ENCODE measurements at places on chromosomes 1 and 21.
A peak's percentile ranks its signal among the peaks of the same experiment; 100 is the strongest.

- no peak for DNase-seq
Observed at GRCh38 chr1:81948495-81948894, 147.8 kb downstream of the ADGRL2 start.

DNA sequence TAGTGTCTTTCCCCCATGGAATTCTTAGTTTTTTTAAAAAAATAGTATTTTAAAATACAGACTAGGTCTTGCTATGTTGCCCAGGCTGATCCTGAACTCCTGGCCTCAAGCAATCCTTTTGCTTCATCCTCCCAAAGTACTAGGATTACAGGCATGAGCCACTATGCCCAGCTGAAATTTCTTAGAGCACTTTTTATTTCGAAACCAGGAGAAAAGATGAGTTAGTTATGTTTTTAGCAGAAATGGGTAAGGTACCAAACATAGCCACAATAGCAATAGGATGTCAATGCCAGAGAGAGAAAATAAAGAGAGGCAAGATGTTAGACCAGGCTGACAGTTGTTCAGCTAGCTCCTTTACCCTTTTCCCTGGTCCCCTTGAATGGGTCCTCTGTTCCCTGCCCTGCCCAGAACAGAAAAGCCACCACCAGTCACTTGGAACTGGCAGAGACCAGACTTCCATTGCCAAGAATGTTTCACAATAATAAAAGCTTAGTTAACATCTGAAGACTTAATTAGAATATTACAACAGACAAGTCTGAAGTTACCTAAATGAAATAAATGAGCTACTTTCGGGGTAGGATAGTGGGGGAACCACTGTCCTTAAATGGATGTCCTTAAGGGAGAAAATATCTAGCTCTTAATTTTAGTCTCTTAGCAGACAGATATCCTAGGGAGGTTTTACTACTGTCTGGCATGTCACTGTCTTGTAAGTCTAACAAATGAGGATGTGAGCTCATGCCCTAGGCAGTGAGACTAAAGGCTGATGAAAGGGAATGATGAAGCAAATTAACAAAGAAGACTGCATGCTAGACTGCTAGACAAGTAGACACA is 54.3 kb downstream of the ABL2 start:
- no peak for DNase-seq

- no peak for DNase-seq
Observed at GRCh38 chr1:164510435-164510834, 48.5 kb upstream of the PBX1 start.

DNA sequence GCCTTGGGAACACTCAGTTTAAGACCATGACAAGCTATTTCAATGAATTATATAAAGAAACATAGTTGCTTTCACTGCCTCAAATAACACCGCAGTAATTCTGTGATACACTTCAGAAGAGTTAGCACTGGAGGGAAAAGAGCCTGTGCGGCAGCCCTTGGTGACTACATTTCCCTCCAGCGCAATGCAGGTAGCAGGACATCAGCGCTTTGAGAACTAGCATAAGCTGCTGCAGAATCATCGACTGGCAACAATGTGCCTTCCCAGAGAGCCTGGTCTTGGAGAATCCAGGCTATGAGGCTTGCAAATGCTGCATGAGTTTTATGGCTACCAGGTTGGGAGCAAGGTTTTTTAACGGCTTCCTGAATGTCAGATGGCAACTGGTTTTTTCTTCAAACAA is 7.5 kb downstream of the NRIP1 start:
- no peak for DNase-seq

GRCh38 chr1:226064816-226065248 is 2.3 kb downstream of the H3-3A start:
- DNase-seq = no peak

DNA sequence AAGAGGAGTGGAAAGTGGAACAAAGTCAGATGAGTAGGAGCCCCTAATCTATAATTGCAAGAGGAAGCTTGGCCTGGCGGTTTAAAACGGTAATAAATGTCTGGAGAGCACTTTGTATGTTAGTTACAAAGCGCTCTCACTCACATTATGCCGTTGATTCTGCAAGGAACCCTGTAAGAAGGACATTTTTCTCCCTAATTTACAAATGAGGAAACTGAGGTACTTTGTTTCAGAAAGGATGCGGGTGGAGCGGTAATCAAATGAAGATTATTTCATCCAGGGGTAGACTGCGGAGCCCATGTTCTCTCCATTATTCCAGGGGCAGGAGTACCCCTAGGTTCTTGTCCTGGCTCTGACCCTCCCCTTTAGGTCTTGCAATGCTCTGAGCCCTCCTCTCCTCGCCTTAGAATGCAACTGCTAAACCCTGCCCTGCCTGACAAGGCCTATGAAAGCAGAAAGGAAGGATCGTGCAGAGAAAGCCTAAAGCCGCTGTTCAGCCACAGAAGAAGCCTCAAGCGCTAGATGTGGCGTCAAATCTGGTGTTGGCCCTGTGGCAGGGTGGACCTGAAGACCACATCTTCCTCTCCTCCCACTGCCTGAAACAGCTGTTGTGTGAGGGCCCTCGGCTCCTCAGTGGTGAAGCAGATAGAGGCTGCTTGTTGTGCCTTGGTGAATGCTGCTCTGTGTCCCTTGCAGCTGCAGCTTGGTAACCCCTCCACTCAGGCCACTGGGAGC is 588 bp upstream of the PACC1 start:
- no peak for DNase-seq

- no peak for DNase-seq
Observed at GRCh38 chr1:224615861-224616755, at the start of gene CNIH3. TSS of gene CNIH3 (plus strand) at chr1:224616317. CDS start at chr1:224617175, 858 bp downstream.

DNA sequence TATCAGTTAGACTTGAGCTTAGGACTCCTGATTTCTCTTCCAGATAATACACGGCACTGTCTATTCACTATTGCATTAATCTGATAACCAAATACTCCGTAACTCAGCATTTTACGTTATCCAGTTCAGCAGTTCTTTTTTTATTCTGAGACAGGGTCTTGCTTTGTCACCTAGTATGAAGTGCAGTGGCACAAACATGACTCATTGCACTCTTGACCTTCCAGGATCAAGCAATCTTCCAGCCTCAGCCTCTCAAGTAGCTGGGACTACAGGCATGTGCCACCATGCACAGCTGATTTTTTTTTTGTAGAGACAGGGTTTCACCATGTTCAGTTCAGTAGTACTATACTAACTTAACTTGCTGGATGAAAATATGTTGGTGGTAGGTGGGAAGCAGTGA is 156.4 kb downstream of the PATJ start:
- DNase-seq = no peak

DNA sequence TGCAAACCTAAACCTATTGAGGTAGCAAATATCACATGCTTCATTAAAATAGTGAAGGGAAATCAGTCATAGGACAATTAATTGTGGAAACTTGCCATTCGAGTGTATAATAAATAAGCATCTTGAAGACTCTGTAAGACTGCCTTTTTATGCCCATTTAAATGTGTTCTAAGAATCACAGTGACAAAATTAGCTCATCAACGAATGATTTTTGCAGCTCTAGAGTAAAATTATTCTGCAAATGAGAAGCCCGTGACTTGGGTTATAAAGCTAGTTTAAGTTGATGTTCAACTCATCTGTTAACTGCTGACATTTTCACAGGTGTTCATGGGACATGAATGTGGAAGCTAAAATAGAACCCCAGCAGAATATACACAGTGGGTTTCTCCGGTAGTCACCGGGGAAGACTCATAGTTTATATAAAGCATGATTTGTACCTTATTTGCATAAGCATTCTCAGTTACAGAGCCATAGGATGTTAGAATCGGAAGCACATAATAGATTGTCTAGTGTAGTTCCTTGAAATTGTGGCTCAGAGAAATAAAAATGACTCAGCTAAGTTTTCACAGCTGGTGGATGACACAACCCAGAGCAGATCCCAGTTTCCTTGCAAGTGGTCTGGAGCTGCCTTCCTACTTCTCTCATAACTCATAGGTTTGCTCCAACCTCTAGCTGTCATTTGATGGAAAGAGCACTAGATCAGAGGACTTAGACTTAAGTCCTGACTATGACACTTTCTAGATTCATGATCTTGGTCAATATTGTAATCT is 107.3 kb downstream of the UCHL5 start:
- no peak for DNase-seq

DNA sequence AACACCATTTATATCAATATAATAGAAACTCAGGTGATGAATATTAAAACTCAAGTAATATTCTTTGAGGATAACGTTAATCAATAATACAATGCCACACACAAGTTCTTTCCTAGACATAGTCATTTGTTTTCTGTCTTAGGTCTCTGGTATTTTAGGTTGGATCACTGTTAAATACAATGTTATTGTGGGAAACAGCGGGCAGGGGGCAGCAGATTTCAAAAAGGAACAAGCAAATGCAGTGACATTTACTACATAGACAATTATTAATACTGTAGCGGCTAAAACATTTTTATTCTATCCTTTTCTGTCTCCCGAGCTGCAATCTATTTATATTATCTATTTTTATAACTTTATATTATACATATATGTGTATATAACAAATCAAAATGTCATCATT is 186.4 kb upstream of the ZNHIT6 start:
- DNase-seq = no peak

GRCh38 chr1:226625326-226625725 is 76.8 kb downstream of the STUM start:
- no peak for DNase-seq

- DNase-seq = no peak
Observed at GRCh38 chr21:16504766-16505165, 775.0 kb downstream of the USP25 start.

- no peak for DNase-seq
Observed at GRCh38 chr1:167099851-167100250, 6.0 kb downstream of the STYXL2 start.

DNA sequence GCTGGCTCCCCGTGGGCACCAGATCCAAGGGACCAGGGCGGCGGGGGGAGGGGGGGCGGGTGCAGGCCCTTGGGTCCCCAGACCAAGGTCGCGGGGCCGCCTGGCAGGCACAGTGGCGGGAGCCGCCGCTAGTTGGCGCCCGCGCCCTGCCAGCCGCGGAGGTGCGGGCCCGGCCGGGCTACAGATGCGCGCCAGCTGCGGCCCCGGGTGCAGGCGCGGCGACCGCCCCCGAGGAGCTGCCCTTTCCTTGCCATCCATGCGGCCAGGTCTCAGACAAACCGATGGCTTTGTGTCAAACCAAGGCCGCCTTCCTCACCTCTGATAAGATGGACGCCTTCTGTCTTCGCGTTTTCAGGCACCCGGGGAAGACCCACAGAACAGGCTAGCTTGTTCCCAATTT is 2.2 kb upstream of the RUNX3 start:
- no peak for DNase-seq

DNA sequence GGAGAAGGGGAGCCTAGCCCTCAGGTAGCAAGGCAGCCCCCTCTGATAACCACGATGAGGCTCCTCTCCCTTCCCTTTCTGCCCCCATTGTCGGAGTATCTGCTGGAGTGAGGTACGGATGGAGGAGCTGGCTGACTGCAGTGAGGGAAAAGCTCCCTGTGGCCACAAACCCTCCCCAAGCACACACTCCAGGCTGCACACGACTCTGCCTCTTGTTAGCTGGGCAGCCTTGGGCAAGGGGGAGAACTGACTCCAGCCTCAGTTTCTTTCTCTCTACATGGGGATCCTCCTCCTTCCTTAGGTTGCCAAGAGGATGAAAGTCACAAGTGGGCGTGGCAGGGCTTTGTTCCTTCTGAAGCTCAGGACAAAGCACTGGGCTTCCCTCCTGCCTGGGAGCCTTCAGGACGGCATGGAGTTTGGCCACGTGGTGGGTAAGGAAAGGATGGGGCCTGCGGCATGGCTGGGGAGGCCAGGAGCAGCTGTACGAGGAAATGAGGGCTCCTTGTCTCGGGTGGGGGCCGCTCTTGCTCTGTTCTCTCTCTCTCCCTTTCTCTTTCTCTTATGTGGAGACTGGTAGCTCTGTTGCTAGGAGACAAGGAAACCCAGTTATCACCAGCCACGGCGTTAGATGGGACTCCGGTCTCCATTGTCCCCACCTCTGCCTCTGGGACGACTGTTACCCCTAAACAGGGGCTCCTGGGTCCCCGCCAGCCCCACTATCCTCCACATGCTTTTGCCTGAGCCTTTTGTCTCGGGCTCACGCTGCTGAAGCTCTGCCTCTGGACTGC is 39.7 kb downstream of the LRP8 start:
- no peak for DNase-seq

GRCh38 chr1:33180226-33180910 is 1.5 kb downstream of the TRIM62 start:
- DNase-seq = peak; percentile 49

DNA sequence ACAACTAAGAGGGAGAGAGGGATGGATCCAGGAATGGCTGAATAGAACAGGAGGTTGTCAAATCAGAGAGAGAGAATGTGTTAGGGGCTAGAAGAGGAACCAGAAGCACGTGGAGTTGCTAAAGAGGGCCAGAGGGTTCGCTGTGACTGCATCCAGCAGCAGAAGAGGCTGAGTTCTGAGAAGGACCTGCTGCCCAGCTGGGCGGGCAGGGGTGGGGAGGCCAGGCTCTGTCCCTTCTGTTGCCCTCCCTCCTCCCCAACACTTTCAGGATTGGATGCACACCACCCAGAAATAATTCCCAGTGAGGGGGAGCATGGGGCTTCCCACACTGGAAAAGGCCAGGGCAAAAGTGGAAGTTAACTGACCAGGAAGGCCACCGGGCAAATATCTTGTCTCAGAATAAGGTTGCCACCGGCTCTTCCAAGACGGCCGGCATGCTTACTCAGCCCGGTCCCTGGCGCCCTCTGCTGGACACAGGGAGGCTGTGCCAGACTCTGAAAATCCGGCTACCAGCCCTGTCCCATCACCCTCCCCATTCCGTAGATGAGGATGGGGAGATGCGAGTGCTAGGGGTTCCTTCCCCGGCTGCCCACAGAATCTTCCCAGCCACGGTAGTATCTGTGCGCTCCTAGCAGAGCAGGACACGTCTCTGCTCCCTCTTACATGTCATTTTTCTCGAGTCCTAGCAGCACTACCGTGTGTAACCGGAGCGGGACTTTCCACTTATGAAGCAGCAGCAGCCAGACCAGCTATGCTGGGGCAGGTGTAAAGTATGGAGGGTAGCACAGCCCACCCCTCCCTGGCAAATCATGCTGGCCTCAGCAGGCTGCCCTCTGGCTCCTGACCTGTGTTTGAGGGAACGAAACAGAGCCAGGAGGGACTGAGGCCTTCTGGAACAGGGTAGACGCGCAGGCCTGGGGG is 46.8 kb upstream of the A3GALT2 start:
- DNase-seq = peak; percentile 72

DNA sequence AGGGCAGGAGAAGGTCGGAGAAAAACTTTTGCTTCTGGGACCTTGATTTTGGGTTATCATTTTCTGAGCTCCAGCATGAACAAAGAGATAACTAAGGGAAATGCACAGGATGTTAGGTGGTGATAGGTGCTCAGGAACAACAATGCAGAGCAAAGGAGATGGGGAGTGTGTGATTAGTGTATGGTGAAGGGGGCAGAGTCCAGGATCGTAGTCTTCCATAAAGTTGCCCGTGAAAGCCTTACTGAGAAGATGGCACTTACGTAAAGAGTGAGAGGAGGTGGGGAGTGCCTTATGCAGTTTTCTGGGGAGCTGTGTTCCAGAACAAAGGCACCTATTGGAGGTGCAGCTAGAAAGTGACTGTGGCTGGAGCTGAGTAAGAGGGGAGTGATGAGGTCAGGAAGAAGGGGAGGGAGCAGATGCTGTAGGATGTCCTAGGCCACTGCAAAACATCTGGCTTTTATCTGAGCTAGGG is 11.6 kb downstream of the KCNK1 start:
- DNase-seq = no peak
